ENCODE measurements at places on chromosomes 13 and 19.
A peak's percentile ranks its signal among the peaks of the same experiment; 100 is the strongest.

DNA sequence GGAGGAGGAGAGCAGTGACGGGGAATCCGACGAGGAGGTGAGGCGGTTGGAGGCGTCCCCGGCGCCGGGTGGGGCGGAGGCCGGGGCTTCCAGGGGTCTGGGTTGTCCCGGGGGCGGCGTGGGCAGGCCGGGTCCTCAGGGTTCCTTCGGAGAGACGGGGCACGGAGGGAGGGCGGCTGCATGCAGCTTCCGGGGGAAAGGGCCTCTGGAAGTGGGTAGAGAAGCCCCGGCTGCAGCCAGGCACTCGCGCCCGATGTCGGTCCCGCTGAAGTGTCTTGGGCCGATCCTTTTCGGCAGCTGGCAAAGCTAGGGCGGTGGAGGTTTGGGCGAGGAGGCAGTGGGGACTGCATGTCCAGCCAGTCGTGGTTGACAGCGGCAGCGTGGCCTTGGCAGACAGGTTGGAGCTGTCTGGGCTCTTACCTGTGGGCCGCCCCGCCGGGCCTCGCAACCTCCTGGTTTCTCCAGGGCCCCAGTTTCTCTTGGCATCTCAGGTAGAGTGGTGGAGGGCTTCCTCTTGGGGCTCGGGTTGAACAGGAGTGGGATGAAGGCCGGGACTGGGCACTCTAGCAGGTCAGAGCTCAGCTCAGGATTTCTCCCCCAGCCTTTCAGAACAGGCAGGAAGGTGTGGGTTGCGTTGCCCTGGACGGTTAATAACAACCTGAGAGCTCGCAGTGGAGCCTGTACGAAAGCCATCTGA is 690 bp downstream of the KMT2B start:
- H3K4me1 ChIP-seq, result peaks cover 13% of the 10 kb centered on the region
- no peaks in the 10 kb centered on the region for H3K36me3 ChIP-seq
- H3K27me3 ChIP-seq, result no peaks in the 10 kb centered on the region
- peak overlapping the region; percentile 93 for H3K4me3 ChIP-seq
- peak overlapping the region; percentile 82 for H3K27ac ChIP-seq
- DNase-seq, result no peak

- peak overlapping the region; percentile 79 for H3K27ac ChIP-seq
- H3K4me1 ChIP-seq, result peaks cover 5% of the 10 kb centered on the region
- no peak for DNase-seq
- no peak overlapping the region for H3K4me3 ChIP-seq
Measured at GRCh38 chr19:16262618-16263017, 62.0 kb upstream of the KLF2 start.

DNA sequence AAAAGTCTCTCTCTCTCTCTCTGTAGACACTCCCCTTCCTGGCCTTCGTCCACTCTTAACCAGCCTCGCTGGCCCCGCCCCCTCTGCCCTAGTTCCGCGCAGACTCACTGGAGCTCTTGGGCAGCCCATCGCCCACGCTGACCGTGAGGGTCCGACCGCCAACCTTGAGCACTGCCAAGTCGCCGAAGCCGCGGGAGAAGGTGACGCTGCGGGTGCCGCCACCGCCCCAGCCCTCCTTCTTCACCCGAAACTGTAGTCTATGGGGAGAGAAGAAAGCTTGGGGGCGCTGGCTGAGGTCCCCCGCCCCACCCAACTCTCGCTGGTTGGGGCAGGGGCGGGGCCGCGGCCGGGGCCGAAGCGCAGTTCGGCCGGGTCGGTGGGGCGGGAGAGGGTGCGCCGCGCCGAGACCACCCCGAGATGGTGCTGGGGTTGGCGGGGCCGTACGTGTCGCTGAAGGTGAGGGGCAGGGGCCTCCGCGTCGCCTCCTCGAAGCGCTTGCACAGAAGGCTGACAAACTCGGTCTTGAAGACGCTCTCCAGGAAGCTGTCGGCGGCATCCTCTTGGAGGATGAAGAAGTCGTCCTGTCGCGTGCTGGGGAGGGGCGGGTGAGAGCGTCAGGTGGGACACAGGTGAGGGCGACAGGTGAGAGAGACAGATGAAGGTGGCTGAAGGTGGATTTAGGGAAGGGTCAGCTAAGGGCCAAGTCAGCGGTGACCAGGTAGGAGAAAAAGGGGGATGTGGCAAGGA is 12.6 kb upstream of the ZNF414 start:
- peak overlapping the region; percentile 89 for H3K27ac ChIP-seq
- no peaks in the 10 kb centered on the region for H3K27me3 ChIP-seq
- peaks cover 9% of the 10 kb centered on the region for H3K4me1 ChIP-seq
- DNase-seq, result peak; percentile 95

GRCh38 chr13:41780715-41781706 is 179.9 kb downstream of the VWA8 start:
- H3K4me1 ChIP-seq, result no peaks in the 10 kb centered on the region
- H3K4me3 ChIP-seq, result no peak overlapping the region
- no peak overlapping the region for H3K27ac ChIP-seq
- no peaks in the 10 kb centered on the region for H3K27me3 ChIP-seq
- DNase-seq, result no peak

- H3K27ac ChIP-seq, result no peak overlapping the region
- no peaks in the 10 kb centered on the region for H3K36me3 ChIP-seq
- H3K4me1 ChIP-seq, result no peaks in the 10 kb centered on the region
- no peak overlapping the region for H3K4me3 ChIP-seq
- H3K27me3 ChIP-seq, result peaks cover 3% of the 10 kb centered on the region
Measured at GRCh38 chr19:14804765-14805164, 26.4 kb upstream of the ADGRE2 start.

DNA sequence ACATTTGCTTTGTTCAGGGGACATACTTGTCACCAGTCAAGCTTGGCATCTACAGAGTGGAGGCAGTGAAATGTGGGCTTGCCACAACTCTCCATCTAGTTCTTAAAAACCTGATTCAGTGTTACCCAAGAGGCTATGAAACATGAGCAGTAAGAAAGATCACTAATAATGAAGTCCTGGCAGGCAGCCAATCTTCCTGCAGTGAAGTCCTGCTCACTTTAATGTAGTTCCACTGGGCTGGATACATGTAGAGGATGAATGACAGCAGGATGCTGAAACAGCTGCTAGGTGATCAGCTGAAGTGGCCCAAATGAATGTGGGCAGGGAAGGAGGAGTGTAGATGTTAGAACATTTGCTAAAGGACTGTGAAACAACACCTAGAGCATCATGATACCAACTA is 1213.1 kb downstream of the OLFM4 start:
- H3K27me3 ChIP-seq, result no peaks in the 10 kb centered on the region
- no peak overlapping the region for H3K4me3 ChIP-seq
- no peak for DNase-seq
- H3K27ac ChIP-seq, result no peak overlapping the region
- H3K4me1 ChIP-seq, result peaks cover 12% of the 10 kb centered on the region

GRCh38 chr13:34085204-34085603 is 267.3 kb downstream of the RFC3 start:
- DNase-seq, result no peak
- H3K36me3 ChIP-seq, result no peaks in the 10 kb centered on the region
- no peaks in the 10 kb centered on the region for H3K4me1 ChIP-seq
- no peaks in the 10 kb centered on the region for H3K27me3 ChIP-seq
- no peak overlapping the region for H3K27ac ChIP-seq

GRCh38 chr13:57865600-57866294 is 234.2 kb downstream of the PCDH17 start:
- H3K27ac ChIP-seq, result peak overlapping the region; percentile 80
- no peaks in the 10 kb centered on the region for H3K27me3 ChIP-seq
- no peaks in the 10 kb centered on the region for H3K36me3 ChIP-seq
- H3K4me1 ChIP-seq, result no peaks in the 10 kb centered on the region

- no peak for DNase-seq
- H3K27ac ChIP-seq, result no peak overlapping the region
Measured at GRCh38 chr13:79918620-79919019, 422.3 kb downstream of the SPRY2 start.

DNA sequence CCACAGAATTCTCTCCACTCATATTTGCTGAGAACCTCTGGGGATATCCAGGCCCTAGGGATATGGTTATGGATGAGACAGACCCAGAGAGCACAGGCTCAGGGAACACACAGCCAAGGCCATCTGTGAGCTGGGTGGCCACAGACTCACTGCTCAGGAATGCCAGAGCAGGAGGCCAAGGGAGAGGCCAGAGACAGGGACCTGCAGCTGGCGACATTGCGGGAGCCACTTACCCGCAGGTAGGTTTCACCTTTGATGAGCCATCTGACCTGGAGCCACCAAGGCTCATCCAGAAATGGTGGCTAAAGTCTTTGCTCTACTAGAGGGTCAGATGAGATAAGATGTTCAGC is 29.4 kb downstream of the CCNE1 start:
- no peak overlapping the region for H3K27ac ChIP-seq
- peak overlapping the region; percentile 28 for H3K4me3 ChIP-seq
- H3K36me3 ChIP-seq, result no peaks in the 10 kb centered on the region

- H3K4me1 ChIP-seq, result peaks cover 26% of the 10 kb centered on the region
- no peak overlapping the region for H3K27ac ChIP-seq
- no peak overlapping the region for H3K4me3 ChIP-seq
- H3K36me3 ChIP-seq, result no peaks in the 10 kb centered on the region
- no peaks in the 10 kb centered on the region for H3K27me3 ChIP-seq
- no peak for DNase-seq
Measured at GRCh38 chr13:77459592-77459991, 75.9 kb upstream of the SCEL start.

- peaks cover 3% of the 10 kb centered on the region for H3K27me3 ChIP-seq
- peak overlapping the region; percentile 94 for H3K27ac ChIP-seq
- no peak for DNase-seq
- peak overlapping the region; percentile 70 for H3K4me3 ChIP-seq
- no peaks in the 10 kb centered on the region for H3K36me3 ChIP-seq
Measured at GRCh38 chr13:98650396-98651107, 73.6 kb upstream of the STK24 start.

- no peak overlapping the region for H3K27ac ChIP-seq
- no peaks in the 10 kb centered on the region for H3K27me3 ChIP-seq
- DNase-seq, result no peak
- no peak overlapping the region for H3K4me3 ChIP-seq
- H3K4me1 ChIP-seq, result peaks cover 6% of the 10 kb centered on the region
Measured at GRCh38 chr13:71838842-71839241, 28.2 kb downstream of the DACH1 start.

DNA sequence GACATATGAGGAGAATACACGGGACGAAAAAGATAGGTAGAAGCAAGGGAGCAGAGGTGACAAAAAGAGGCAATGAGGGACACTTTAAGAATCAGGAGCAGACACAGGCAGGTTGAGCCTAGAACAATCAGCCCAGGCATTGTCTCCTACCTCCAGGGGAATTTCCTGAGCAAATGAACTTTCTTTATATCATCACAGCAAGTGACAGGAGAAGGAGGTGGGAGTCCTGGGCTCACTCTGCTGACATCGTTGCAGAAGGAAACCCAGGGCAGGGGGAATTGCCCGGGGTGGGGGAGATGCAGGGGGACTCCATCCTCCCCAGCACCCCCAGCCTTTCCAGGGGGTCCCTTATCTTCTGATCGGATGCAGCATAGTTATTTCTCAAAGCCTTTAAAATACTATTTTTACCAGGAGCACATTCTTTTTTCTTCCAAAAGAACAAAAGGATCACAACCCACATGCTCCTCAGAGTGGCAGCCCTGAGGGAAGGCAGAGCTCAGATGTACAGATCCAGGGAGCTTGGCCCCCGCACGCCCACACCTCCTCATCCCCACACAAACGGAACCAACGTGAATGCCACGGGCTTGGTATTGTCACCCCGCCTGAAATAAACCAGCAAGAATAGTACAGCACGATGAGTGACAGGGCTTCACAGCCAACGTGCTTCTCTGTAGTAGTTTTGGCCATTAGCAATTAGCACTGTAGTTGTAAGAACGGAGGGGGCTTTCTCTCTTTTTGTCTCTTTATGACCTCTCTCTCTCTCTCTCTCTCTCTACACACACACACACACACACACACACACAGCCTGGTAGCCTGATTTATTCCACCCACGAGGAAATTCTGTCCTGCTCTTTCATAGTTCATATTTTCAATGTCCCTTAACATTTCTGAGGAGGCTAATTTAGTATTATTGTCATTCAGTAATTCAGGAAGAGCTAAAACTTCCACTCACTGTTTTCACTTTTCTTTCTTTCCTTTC is 169.5 kb upstream of the UBL3 start:
- peaks cover 7% of the 10 kb centered on the region for H3K27me3 ChIP-seq
- no peak for DNase-seq
- H3K36me3 ChIP-seq, result no peaks in the 10 kb centered on the region

DNA sequence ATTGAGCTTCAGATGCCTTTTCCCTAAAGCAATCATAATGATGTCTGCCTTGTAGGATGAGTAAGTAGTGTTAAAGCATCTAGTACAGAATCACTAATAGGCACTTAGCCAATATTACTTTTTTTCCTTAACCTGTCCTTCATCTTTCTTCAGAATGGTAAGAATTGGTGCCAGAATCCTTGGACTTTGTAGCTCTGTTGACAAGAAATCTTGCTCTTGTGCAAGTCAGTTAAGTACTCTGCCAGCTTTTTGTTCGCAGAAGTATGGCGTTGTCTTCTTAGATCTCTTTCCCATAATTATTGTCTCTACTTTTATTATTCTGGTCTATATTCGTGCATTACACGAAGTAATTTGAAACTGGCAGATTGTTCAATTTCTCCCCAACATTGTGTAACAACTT is 554.5 kb downstream of the PCDH9 start:
- H3K27ac ChIP-seq, result no peak overlapping the region
- H3K36me3 ChIP-seq, result no peaks in the 10 kb centered on the region
- no peak for DNase-seq

DNA sequence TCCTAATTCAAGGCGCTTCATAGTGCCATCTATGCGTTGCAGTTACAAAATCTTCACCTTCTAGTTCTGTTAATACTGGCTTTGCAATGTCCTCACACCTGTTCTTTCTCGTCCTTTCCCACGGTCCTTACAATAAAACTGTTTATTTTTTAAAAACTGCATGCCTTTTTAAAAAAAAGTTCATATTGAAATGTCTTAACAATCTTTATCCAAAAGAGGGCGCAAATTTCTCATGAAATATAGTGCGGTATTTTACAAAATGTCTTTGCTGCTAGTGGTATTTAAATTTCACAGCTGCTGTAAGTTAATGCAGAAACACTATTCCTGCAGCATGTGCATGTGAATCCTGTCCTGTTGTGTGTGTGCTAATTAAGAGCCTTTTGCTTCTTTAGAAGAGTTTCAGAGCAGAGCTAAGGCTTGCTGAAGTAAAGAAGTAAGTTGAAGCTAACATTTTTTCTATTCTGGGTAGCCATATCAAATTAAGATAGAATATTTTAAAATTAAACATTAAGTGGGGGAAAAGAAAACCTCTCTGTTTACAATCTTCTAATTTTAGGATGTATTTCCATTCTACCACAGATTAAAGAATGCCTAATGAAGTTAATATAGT is 15.8 kb upstream of the CLDN10 start:
- peaks cover 22% of the 10 kb centered on the region for H3K4me1 ChIP-seq
- no peak overlapping the region for H3K4me3 ChIP-seq
- no peak overlapping the region for H3K27ac ChIP-seq
- DNase-seq, result no peak
- no peaks in the 10 kb centered on the region for H3K36me3 ChIP-seq
